ENCODE measurements at places on chromosomes 12 and 14.
A peak's percentile ranks its signal among the peaks of the same experiment; 100 is the strongest.

DNA sequence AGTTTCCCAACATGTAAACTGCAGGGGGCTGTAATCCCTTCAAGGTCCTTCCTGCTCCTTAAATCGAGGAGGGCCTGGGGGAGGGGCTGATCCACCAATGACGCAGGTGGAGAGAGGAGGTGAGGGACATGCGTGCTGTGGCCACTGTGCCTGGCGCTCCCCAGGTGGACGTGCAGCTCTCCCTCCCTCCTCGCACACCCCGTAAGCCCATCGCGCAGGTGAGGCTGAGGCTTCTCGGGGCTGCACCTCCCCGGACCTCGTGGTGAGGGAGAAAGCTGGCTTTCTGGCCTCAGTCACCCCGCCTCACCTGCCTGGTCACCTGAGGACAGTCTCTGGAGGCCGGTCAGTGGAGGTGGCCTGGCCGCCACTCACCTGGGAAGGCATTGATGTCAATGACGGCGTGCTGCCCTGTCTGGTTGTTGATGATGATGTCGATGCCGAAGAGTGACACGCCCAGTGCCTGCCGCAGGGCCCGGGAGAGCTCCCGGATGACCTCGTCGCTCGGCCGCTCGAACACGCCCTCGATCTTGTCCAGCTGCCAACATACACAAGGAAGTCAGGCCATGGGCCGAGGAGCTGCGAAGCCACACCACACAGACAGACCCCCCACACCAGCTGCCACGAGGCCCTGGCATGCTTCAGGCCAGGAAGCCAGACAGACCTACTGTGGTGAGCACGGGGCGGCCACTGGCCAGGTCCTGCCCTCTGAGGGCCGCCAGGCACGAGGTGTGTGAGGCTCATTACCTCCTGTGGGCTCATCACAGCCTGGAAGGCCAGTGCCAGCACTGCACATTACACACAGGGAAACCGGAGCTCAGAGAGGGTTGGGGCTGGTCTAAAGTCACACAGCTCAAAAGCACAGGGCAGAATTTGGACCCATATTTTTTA lies 23.3 kb downstream of the CHGA start:
- no peak for DNase-seq

DNA sequence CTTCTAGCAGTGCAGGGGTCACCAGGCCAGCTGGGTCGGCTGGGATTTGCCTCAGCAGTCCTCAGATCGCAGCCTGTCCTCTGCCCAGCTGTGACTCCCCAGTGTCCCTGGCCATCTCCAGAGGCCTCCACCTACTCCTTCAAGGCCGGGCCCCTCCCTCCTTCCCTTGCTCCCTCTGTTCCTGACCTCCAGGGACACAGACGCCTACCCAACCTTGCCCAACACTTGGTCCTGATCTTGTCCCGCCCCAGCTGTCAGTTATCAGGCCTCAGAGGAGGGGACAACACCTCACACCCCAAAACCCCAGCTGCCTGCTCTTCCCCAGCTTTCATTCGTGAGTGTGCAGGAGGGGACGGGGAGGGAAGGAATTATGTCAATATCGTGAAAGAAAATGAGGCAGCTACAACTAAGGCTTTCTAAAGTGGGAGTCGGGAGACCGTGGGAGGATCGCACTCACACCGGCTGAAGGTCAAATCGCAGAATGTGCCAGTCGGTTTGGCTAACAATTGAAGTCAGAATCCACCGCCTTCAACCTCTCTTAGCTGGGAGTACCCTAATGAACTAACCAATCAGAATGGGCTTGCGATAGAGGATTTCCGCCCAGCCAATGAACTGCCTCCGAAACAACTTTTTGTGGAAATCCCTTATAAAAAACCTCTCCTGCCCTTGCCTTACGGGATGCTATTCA lies 9.4 kb upstream of the PLBD2 start:
- no peak for DNase-seq

DNA sequence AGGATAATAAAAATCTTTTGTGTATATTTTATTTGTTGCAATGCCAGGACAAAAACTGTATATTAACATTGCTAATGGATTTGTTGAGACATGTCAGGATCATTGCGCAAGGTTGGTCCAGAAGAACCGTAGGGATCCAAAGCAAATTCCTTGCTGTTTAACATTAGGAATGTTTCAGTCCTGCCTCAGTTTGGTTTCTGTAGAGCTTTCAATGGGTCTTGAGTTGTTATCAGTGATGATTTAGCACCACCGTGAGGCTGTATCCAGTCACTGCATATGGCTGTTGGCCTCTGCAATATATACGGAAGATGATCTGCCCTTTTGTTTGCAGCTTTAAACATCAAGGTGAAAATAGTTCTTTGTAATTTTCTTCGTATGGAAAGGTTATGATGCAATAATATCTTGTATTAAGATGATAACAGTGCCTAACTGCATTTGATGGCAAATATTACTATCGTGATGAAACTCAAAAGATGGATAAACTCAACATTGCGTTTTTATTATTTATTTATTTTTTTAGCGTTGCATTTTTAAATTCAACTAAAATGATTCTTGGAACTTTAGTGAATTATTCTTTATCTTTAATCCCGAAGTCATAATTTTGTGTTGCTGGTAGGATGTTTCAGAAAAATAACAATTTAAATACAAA lies 231.2 kb downstream of the AKAP6 start:
- no peak for DNase-seq

DNA sequence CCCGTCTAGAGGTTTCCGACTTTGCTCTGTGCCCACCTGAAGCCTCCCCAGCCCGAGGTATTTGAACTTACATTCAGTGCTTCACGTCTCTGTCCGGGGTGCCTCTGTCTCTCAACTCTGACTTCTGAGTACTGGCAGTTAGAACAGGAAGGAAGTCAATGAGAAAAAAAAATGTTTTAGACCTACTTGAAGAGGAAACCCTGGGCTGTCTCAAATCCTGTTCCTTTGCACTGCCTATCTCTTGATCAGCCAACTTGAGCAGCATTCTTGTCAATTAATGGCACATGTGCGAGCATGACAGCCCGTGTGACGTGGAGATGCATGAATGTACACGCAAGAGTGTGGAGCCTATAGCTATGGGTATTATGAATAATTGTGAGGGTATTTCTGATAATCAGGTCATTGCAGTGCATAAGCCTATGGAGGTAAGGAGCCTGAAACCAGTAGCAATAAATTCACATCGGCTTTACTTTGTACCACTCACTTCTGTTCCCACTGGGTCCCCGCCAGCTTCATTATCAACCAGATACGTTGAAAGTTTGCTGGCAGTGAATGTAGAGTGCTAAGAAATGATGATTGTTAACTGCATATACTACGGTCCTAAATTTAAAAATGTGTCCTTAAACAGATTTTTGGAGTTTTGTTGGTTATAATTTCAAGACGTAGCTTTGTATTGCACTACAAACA lies at the start of gene ARHGDIB:
Gene ARHGDIB (minus strand): TSS at position 136 of the 687 bp plus-strand sequence. CDS start 10,889 bp downstream, outside the sequence.
- peak; percentile 51 for DNase-seq

GRCh38 chr12:53751336-53752191 lies at the start of gene CISTR:
TSS of gene CISTR (minus strand) at chr12:53751979.
- no peak for DNase-seq

GRCh38 chr12:76848132-76848531 lies 30.7 kb downstream of the CSRP2 start:
- no peak for DNase-seq

GRCh38 chr14:92641306-92641705 lies 107.1 kb downstream of the LGMN start:
- no peak for DNase-seq

DNA sequence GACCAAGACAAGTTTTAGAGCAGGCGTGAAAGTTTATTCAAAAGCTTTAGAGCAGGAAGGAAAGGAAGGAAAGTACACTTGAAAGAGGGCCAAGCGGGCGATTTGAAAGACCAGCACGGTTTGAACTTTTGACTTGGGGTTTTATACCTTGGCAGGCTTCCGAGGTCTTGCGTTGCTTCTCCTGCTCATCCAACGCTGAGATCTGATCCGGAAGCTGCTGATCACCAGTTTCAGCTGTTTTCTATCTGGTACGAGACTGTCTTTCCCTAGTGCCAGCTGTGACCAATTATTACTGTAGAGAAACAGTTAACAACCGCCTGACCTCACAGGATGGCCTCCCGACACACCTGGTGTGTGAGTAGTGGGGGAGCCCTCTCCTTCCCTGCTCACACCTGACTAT lies 20.6 kb upstream of the SNRPF start:
- no peak for DNase-seq

GRCh38 chr14:74362361-74362915 lies 14.2 kb downstream of the VRTN start:
- peak; percentile 48 for DNase-seq

GRCh38 chr14:96204151-96205058 lies at the start of gene BDKRB2:
TSS of gene BDKRB2 (plus strand) at chr14:96204839. CDS start at chr14:96237108, 32,269 bp downstream.
- DNase-seq, result no peak

DNA sequence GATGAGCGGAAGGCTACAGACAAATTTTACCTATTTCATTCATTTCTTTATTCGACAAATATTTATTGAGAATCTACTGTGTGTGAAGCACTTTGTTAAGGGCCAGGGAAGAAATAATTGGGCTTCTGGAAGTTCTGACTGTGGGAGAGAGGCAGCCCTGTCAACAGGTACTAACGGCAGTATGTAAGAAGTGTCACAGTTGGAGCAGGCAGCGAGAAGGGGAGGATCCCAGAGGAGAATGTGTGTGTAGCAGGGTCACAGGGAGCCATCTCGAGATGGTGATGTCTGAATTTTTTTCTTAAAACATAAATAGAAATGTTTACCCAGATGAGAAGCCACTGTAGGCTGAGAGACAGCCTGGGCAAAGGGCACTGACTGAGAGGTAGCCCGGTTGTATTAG lies 163.3 kb upstream of the SLC38A2 start:
- no peak for DNase-seq

GRCh38 chr12:153080-153746 lies 60.7 kb downstream of the SLC6A12 start:
- DNase-seq, result peak; percentile 19

- DNase-seq, result no peak
Measured at GRCh38 chr14:103314496-103315277, 19.4 kb upstream of the EIF5 start.

GRCh38 chr12:4164559-4165558 lies 108.7 kb upstream of the CCND2 start:
- no peak for DNase-seq

GRCh38 chr14:42047421-42048055 lies 440.9 kb downstream of the LRFN5 start:
- no peak for DNase-seq

GRCh38 chr12:57846285-57846576 lies 298 bp downstream of the CTDSP2 start:
- DNase-seq, result no peak

DNA sequence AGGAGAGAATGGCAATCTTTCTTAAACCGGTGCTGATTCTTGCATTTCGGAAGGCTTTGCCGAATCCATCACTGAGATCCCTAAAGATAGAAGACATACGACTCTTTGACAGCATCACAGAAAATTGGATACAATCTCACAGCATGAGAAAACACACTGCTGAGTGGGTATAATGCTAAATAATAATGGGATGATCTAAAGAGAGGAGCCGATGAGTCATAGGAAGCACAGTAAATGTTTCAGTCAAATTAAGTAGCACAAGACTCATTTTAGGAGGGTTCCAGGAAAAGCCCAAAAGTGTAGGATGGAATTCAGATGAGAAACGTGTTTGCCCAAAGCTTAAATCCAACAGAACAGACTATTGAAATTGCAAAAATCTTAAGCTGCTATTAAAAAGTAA lies 81.7 kb downstream of the CPNE8 start:
- no peak for DNase-seq

- no peak for DNase-seq
Measured at GRCh38 chr12:1640328-1641234, 11.6 kb downstream of the WNT5B start.

DNA sequence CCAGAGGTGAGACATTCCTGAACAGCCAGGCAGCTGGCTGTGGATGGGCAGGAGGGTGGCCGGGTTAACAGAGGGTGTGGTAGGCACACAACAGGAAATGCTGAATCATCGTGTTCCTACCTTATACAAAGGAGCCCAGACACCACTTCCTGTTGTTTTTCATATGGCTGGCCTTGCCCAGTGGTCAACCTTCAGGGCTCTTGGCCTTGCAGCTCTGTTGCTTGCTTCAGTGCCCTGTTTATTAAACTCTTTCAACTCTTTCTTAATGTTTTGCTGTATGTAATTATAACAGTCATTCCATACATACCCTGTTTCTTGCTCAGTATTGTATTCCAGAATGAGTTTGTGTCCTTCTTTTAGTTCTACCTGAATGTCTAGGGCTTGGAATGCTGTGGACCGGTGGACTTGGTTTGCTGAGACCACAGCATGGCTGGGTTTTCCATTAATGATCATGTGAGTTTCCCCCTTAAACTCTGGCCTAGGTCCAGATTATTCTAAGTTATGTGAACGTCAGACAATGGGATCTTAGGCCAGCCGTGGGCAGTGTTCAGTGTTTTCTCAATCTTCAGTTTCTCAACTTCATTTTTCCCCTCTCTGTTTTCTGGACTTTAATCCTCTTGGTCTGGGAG lies 11.9 kb downstream of the CFAP54 start:
- no peak for DNase-seq

- DNase-seq, result peak; percentile 43
Measured at GRCh38 chr14:60151715-60152114, 13.5 kb downstream of the DHRS7 start.

DNA sequence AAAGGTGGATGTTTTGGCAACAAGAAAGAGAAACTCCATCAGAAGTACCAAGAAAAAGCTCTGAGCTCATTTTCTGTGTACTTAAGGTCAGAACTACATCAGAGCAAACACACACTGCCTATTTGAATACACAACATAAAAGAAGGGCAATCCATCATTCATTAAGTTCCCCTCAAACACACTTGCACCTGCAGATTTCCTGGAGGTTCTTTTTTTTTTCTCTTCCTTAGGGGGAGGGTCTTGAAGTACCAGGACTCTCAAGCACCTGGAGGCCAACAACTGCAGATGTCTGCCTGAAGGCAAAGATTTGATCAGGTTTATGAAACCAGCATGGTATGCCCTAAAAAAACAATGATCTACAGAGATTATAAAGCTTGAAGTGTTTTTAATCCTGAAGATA lies 26.1 kb upstream of the PTHLH start:
- no peak for DNase-seq

DNA sequence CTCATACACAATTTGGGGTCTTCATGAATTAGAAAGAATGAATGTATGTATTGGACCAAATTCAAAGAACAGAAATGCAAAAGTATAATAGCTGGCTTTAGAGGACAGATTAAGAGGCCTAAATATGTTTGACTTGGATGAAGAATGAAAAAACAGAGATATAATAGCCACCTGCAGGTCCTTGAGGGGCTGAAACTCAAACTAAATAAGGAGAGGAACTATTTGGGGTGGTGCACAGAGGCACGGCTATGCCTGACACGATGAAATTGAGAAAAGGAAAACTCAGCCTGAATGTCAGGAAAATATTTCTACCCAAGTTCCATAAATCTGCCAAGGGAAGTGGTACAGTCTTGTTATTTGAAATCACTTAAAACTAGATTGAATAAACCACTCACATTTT lies 222.9 kb upstream of the DDHD1 start:
- no peak for DNase-seq

DNA sequence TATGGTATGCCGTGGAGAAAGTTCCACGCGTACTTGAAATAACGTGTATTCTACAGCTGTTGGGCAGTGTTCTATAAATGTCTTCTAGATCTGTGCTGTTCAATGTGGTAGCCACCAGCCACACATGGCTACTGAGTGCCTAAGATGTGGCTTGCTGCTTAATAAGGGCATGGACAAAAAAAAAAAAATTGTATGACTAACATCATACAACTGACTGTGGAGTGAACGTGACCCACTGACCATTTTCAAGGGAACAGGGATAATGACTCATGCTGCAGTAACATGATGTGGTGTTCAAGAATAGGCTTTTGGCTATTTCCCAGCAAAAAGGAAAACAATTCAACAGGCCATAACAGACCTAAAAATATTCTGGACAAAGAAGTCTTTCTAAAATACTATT lies 13.0 kb downstream of the ATG14 start:
- no peak for DNase-seq
